Thymus (tissue), 14 donors: ENCODE measurements at places on chromosomes 13 and 19. TPM values are rescaled to one million over a fixed set of nuclear protein-coding genes. Genes with fewer than 3 reads are reported as not detected.

SGTA gene
- 29.4 TPM for total RNA-seq

CPB2 gene
- total RNA-seq: 0.05 TPM

PCDH17 gene
- 1.4 TPM for total RNA-seq

CCDC70 gene
- total RNA-seq: not detected

SIGLEC9 gene
- total RNA-seq: 1.9 TPM

HIPK4 gene
- total RNA-seq: under 0.01 TPM

LIPE gene
- 6.8 TPM for total RNA-seq

GRCh38 chr19:30712431-30713337 lies 340.5 kb downstream of the ZNF536 start:
- H3K36me3 ChIP-seq: no peaks in the 10 kb centered on the region
- peaks cover 8% of the 10 kb centered on the region for H3K27me3 ChIP-seq
- no peak overlapping the region for H3K27ac ChIP-seq
- DNase-seq: no peak
- H3K4me3 ChIP-seq: no peak overlapping the region
- no peaks in the 10 kb centered on the region for H3K4me1 ChIP-seq

DNA sequence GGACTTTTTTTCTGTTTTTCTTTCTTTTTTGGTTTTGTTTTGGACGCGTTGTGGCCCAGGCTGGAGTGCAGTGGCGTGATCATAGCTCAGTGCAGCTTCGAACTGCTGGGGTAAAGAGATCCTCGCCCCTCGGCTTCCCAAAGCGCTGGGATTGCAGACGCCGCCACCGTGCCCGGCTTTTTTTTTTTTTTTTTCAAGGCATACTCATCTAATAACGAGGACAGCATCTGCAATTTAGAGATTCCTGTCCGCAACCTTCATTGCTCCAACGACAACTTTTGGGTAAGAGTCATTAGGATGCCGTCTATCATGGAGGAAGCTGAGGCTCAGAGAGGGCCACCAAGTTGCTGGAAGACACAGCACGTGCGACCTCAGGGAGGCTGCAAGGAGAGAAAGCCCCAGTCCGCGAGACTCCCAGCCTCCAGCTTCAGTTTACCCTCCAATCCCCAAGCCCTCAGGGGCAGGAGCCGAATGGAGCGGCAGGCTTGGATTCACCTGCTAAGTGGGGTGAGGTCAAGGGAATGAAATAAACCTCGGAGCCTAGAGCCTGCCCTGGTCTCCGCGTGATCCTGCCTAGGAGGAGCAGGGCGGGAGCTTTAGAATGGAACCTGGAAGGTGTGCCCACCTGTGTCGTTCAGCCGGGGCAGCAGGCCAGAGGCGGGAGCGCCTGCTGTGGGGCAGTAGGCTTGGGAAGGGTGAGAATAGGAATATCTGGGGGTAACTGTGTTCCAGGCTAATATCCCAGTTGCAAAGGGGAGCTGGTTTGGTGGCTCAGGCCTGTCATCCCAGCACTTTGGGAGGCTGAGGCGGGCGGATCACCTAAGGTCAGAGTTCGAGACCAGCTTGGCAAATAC lies 676 bp upstream of the POLRMT start:
- H3K36me3 ChIP-seq: peaks cover 12% of the 10 kb centered on the region
- no peak for DNase-seq
- peaks cover 17% of the 10 kb centered on the region for H3K4me1 ChIP-seq

- no peaks in the 10 kb centered on the region for H3K27me3 ChIP-seq
- no peaks in the 10 kb centered on the region for H3K4me1 ChIP-seq
- no peak overlapping the region for H3K4me3 ChIP-seq
- DNase-seq: no peak
- no peaks in the 10 kb centered on the region for H3K36me3 ChIP-seq
- no peak overlapping the region for H3K27ac ChIP-seq
These were observed 17.4 kb upstream of the POMP start for GRCh38 chr13:28641600-28641926.

DNA sequence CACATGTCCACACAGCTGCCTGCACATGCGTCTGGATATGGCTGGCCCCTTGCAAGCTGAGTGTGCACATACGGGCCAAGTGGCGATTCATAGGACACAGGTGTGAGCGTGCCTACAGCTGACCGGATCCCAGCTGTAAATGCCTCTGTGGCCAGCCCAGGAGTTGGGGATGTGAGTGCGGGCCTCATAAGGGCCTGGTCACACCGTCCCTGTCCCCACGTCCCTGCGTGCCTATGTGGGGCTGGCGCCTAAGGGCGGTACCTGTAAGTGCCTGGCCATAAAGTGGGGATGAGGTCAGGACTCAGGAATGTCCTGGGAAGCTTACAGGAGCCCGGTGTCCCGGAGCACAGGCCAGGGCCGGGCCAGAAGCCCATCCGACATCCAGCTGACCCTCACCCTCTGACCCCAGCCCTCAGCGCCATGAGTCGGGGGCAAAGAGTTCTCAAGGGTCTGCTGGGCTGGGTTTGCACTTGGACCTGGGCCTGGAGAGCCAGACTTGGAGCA lies 1.3 kb upstream of the ARHGAP45 start:
- peaks cover 51% of the 10 kb centered on the region for H3K4me1 ChIP-seq
- H3K27me3 ChIP-seq: no peaks in the 10 kb centered on the region
- DNase-seq: no peak

DNA sequence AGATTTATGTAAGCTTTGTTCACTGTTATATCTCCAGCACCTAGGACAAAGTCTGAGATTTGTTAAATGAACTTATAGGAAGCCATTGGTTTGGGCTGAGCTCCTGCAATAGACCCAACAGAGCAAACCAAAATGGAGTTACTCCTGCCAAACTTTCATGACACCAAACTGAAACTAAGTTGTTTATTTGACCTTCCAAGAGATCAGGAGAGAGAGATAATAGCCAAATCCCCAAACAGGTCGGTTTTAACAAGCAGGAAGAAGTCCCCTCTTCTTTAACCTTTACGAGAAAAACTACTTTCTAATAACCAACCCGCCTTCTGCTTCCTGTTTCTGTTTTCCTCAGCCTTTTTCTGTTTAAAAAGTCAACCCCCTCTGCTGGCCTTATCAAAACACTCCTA lies 54.9 kb upstream of the ATP12A start:
- H3K27me3 ChIP-seq: no peaks in the 10 kb centered on the region
- no peak for DNase-seq
- H3K4me1 ChIP-seq: peaks cover 5% of the 10 kb centered on the region
- no peak overlapping the region for H3K4me3 ChIP-seq

DNA sequence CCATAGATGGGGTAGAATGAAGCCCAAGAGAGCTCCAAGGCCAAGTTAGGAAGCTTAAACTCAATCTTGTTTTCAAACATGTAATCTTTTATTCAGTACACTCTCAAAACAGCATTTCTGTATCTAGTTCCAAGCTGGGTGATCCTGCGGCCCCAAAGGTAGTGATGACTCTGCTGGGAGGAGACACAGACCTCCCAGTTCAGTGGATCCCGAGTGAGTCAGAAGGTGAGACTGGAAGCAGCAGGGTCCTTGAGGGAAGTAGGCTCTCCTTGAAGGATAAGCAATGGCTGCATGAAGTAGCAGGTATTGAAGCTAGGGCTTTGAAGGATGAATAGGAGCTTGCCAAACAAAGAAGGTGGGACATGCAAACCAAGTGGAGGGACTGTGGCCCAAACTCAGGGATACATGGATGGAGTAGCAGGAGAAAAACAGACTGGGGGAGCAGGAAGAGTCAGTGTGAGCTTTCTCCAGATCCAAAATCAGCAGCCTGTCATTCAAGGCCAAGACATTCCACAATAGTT lies 9.6 kb downstream of the TINCR start:
- no peak overlapping the region for H3K4me3 ChIP-seq
- H3K27ac ChIP-seq: no peak overlapping the region
- H3K4me1 ChIP-seq: no peaks in the 10 kb centered on the region
- H3K36me3 ChIP-seq: no peaks in the 10 kb centered on the region
- no peak for DNase-seq
- peaks cover 25% of the 10 kb centered on the region for H3K27me3 ChIP-seq

DNA sequence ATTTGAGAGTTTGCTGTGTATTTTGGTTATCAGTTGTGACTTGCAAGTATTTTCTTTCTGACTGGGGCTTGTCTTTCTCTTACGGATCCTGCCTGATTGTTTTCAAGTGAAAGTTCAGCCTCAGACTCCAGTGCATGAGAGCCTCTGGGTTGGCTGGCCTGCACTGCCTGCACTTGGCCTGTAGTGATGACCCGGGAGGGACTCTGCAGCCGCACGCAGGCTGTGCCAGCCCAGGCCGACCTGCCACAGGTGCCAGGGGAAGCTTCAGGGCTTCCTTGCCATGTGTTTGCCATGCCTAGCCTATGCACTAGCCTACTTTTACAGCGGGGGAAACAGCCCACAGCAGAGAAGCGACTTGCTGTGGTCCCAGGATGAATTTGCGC lies 77.0 kb downstream of the KDM4B start:
- H3K36me3 ChIP-seq: peaks cover 23% of the 10 kb centered on the region
- no peak for DNase-seq
- peaks cover 26% of the 10 kb centered on the region for H3K4me1 ChIP-seq

- H3K4me3 ChIP-seq: no peak overlapping the region
- H3K4me1 ChIP-seq: no peaks in the 10 kb centered on the region
- H3K27me3 ChIP-seq: no peaks in the 10 kb centered on the region
- H3K27ac ChIP-seq: no peak overlapping the region
These were observed 53.7 kb downstream of the RASA3 start for GRCh38 chr13:114078461-114079451.

- peaks cover 15% of the 10 kb centered on the region for H3K4me1 ChIP-seq
- no peak overlapping the region for H3K27ac ChIP-seq
- no peaks in the 10 kb centered on the region for H3K36me3 ChIP-seq
- DNase-seq: no peak
- H3K4me3 ChIP-seq: no peak overlapping the region
These were observed 3.1 kb downstream of the AKAP11 start for GRCh38 chr13:42275098-42275471.

DNA sequence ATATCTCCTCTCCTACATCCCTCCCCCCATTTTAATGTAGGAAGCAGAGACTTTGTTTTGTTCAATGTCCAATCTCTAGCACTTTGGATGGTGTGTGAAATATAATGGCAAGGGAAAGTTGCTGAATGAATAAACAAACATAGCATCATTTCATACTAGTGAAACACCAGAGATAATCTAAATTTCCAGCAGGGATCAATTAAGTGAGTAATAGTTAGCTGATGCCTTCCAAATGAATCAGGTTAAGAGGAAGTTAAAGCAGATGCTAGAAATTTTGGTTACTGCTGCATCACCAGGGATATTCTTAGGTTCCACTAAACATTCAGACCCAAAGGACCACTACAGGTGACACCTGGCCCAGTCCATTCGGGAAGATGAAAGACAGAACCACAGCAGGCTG lies 8.1 kb downstream of the MRPS31 start:
- H3K36me3 ChIP-seq: peaks cover 26% of the 10 kb centered on the region
- no peak for DNase-seq
- no peak overlapping the region for H3K4me3 ChIP-seq
- peaks cover 8% of the 10 kb centered on the region for H3K4me1 ChIP-seq
- no peaks in the 10 kb centered on the region for H3K27me3 ChIP-seq

GRCh38 chr19:54952591-54953344 lies 5.4 kb upstream of the NLRP7 start:
- no peak overlapping the region for H3K4me3 ChIP-seq
- no peaks in the 10 kb centered on the region for H3K4me1 ChIP-seq
- no peak for DNase-seq
- no peaks in the 10 kb centered on the region for H3K36me3 ChIP-seq

GRCh38 chr13:23792680-23793079 lies 96.5 kb downstream of the MIPEP start:
- H3K27me3 ChIP-seq: no peaks in the 10 kb centered on the region
- H3K4me1 ChIP-seq: peaks cover 5% of the 10 kb centered on the region
- no peak for DNase-seq
- peaks cover 4% of the 10 kb centered on the region for H3K36me3 ChIP-seq
- H3K27ac ChIP-seq: no peak overlapping the region

- peaks cover 34% of the 10 kb centered on the region for H3K4me1 ChIP-seq
- H3K4me3 ChIP-seq: no peak overlapping the region
- H3K36me3 ChIP-seq: no peaks in the 10 kb centered on the region
- H3K27ac ChIP-seq: no peak overlapping the region
- no peak for DNase-seq
These were observed 30.4 kb upstream of the SPATA13 start for GRCh38 chr13:24129914-24130774.
